ENCODE measurements at places on chromosomes 6 and 20. TPM values are rescaled to one million over a fixed set of nuclear protein-coding genes. Genes with fewer than 3 reads are reported as not detected.

GRCh38 chr20:45776931-45777330, 14.8 kb downstream of the WFDC3 start:
- peaks cover 5% of the 10 kb centered on the region for H3K27me3 ChIP-seq
- H3K36me3 ChIP-seq, result no peaks in the 10 kb centered on the region
- H3K4me1 ChIP-seq, result no peaks in the 10 kb centered on the region
- no peak for DNase-seq
- H3K27ac ChIP-seq, result no peak overlapping the region
- no peak overlapping the region for H3K4me3 ChIP-seq

The XKR7 gene
- not detected for polyA plus RNA-seq

The TRIM15 gene
- 2.9 TPM for polyA plus RNA-seq

The DPPA5 gene
- not detected for polyA plus RNA-seq

- no peak overlapping the region for H3K4me3 ChIP-seq
- DNase-seq, result no peak
- no peaks in the 10 kb centered on the region for H3K36me3 ChIP-seq
- H3K27ac ChIP-seq, result no peak overlapping the region
- H3K4me1 ChIP-seq, result peaks cover 4% of the 10 kb centered on the region
These were observed 32.6 kb downstream of the MYT1 start for GRCh38 chr20:64196847-64197306.

DNA sequence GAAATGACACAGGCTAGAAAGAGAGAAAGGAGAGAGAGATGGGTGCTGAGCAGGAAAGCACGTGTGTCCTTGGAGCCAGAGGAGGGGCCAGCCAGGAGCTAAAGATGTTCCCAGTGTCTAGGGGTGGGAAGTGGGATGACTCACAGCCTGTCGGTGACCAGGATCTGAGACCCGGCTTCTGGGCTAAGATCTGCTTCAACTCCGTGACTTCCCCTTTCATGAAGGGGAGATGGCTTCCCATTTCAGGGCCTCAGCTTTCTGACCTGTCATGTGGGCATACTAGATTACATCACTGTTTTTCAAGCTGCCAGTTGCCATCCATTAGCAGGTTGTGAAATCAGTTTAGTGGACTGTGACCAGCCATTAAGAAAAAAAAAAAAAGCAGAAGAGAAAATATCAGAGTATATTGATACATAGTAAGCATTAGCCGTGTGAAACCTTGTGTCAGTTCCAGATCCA, 5.4 kb downstream of the TGM3 start:
- H3K27ac ChIP-seq, result no peak overlapping the region
- no peak overlapping the region for H3K4me3 ChIP-seq
- no peaks in the 10 kb centered on the region for H3K36me3 ChIP-seq
- H3K4me1 ChIP-seq, result peaks cover 9% of the 10 kb centered on the region
- H3K27me3 ChIP-seq, result peaks cover 7% of the 10 kb centered on the region

DNA sequence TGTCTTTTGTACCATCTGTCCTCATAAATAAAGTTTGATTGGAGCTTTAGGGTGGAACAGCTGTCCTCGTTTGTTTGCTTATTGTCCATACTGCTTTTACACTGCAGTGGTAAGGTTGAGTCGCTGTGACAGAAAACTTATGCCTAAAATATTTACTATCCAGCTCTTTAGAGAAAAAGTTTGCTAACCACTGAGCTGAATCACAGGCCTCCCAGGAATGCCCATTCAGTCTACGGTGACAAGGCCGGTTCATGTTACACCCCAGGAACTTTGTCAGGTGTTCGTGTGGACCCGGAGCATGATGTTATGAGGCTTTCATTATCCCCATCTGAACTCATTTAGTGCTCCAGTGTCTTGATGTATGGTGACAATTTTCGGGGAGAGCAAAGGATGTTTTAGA, 401.1 kb downstream of the SAMD5 start:
- DNase-seq, result no peak
- no peak overlapping the region for H3K4me3 ChIP-seq
- no peaks in the 10 kb centered on the region for H3K4me1 ChIP-seq
- no peaks in the 10 kb centered on the region for H3K27me3 ChIP-seq
- no peaks in the 10 kb centered on the region for H3K36me3 ChIP-seq
- H3K27ac ChIP-seq, result no peak overlapping the region

The TMEM200A gene
- polyA plus RNA-seq, result not detected

- no peaks in the 10 kb centered on the region for H3K4me1 ChIP-seq
- no peak for DNase-seq
- H3K36me3 ChIP-seq, result no peaks in the 10 kb centered on the region
- H3K27ac ChIP-seq, result no peak overlapping the region
- H3K4me3 ChIP-seq, result no peak overlapping the region
- peaks cover 2% of the 10 kb centered on the region for H3K27me3 ChIP-seq
These were observed 128.1 kb downstream of the FYN start for GRCh38 chr6:111745186-111745585.

- H3K36me3 ChIP-seq, result peaks cover 8% of the 10 kb centered on the region
- DNase-seq, result no peak
- no peak overlapping the region for H3K4me3 ChIP-seq
- no peaks in the 10 kb centered on the region for H3K27me3 ChIP-seq
- H3K4me1 ChIP-seq, result peaks cover 3% of the 10 kb centered on the region
- H3K27ac ChIP-seq, result no peak overlapping the region
These were observed 8.5 kb downstream of the AP5S1 start for GRCh38 chr20:3828798-3829197.

The PPP1R16B gene
- 6.2 TPM for polyA plus RNA-seq

DNA sequence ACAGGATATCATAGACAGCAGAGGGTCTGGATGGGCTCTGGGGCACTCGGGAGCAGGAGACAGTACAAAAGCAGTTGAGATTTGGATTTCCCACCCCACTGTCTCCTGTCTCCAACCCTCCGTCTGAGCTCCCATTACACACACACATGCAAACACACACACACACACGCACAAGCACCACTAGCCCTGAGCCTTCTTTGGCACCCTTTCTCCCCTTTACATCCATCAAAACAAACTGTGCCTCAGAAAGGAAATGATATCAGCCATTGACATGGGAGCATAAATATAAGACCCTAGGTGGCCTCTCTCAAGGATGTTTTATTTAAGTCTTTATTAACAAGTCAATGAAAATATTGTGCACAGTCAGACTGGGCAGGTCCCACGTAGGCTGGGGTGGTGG, 17.5 kb downstream of the TTBK1 start:
- H3K36me3 ChIP-seq, result no peaks in the 10 kb centered on the region
- no peak overlapping the region for H3K27ac ChIP-seq
- H3K4me1 ChIP-seq, result peaks cover 22% of the 10 kb centered on the region
- peaks cover 18% of the 10 kb centered on the region for H3K27me3 ChIP-seq
- no peak for DNase-seq

The FKBP1C gene
- polyA plus RNA-seq, result 0.23 TPM

DNA sequence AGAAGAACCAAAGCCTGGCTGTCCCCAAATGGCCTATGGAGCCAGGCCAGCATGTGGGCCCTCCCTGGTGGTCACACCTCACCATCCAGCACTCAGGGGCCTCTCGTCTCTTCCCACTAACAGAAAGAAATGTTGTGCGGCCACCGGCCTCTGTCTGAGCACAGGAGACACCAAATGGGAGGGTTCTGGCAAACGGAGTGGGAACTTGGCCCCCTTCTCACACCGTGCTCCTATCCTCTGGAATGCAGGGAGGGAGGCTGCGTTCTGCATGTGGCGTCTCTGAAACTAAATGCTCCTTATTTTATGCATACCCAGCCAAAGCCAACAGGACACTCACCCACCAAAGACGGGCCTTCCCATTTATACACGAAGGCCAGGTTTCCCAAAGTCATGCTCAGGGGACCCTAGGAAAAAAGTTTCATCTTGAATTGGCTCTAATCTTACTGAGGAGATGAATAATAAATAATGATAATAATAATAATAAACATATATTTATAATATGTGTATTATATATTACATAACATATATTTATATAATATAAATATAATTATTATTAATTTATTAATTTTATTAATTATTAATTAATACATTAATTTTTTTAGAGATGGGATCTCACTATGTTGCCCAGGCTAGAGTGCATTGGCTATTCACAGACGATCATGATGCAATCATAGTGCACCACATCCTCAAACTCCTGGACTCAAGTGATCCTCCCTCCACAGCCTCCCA, 102.4 kb downstream of the FOXF2 start:
- H3K27me3 ChIP-seq, result peaks cover 33% of the 10 kb centered on the region
- H3K36me3 ChIP-seq, result no peaks in the 10 kb centered on the region
- H3K27ac ChIP-seq, result no peak overlapping the region
- no peaks in the 10 kb centered on the region for H3K4me1 ChIP-seq
- DNase-seq, result no peak
- no peak overlapping the region for H3K4me3 ChIP-seq

- no peaks in the 10 kb centered on the region for H3K4me1 ChIP-seq
- H3K4me3 ChIP-seq, result no peak overlapping the region
- no peak overlapping the region for H3K27ac ChIP-seq
- DNase-seq, result no peak
- H3K27me3 ChIP-seq, result no peaks in the 10 kb centered on the region
These were observed 57.0 kb upstream of the AIG1 start for GRCh38 chr6:143003676-143004075.

DNA sequence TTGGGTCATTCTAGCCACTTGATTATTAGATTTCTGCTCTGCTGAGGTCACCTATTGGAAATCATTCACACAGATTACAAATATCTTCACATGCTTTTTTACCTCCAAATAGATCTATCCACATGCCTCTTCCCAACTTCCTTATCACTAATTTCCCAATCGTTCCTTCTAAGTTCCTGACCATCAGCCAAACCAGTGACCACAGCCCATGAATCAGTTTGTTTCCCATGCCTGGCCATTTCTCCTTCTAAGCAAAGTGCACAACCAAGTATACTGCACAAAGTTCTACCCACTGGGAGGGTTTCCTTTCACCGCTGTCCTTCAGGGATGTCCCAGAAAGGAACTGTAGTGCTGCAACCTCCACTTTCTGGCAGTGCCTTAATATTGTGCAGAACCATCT, 140.5 kb upstream of the SYNDIG1 start:
- H3K36me3 ChIP-seq, result no peaks in the 10 kb centered on the region
- no peaks in the 10 kb centered on the region for H3K4me1 ChIP-seq
- no peak for DNase-seq
- no peak overlapping the region for H3K27ac ChIP-seq

GRCh38 chr6:24415753-24416152, 13.0 kb downstream of the MRS2 start:
- no peaks in the 10 kb centered on the region for H3K27me3 ChIP-seq
- no peak for DNase-seq
- H3K4me1 ChIP-seq, result no peaks in the 10 kb centered on the region
- H3K27ac ChIP-seq, result no peak overlapping the region
- H3K4me3 ChIP-seq, result no peak overlapping the region

The JAG1 gene
- polyA plus RNA-seq, result 0.12 TPM

GRCh38 chr6:152922706-152923105, 60.1 kb downstream of the FBXO5 start:
- H3K4me3 ChIP-seq, result no peak overlapping the region
- no peak overlapping the region for H3K27ac ChIP-seq
- no peaks in the 10 kb centered on the region for H3K4me1 ChIP-seq
- no peak for DNase-seq
- no peaks in the 10 kb centered on the region for H3K27me3 ChIP-seq

- peak; percentile 93 for DNase-seq
- peak within 1 kb of the TSS; percentile 78 for H3K27ac ChIP-seq
- no peaks in the 10 kb centered on the region for H3K27me3 ChIP-seq
- no peaks in the 10 kb centered on the region for H3K36me3 ChIP-seq
These were observed at the start of gene TPD52L1 for GRCh38 chr6:125153391-125154117. Gene TPD52L1 (plus strand): TSS chr6:125153773. CDS start chr6:125153952, 179 bp downstream.

DNA sequence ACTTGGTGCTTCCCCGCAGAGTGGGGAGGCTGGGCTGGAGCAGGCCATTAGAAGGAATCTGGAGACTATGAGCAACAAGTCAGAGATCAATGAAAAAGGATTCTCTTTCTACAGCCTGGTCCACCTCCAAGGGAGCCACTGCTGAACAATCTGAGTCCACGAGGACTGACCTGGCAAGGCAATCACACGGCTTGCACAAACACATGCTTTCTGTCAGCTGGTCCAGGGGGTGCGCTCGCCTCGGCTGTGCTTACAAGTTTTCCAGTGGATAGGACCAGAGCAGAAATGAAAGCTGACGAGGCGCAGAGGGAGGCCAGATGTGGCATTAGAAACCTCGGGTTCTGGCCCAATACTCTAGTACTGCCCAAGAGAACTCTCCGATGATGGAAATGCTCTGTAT, 18.1 kb downstream of the KCNK5 start:
- H3K27me3 ChIP-seq, result no peaks in the 10 kb centered on the region
- peaks cover 87% of the 10 kb centered on the region for H3K36me3 ChIP-seq
- no peak overlapping the region for H3K27ac ChIP-seq
- H3K4me1 ChIP-seq, result peaks cover 23% of the 10 kb centered on the region
- DNase-seq, result no peak
- no peak overlapping the region for H3K4me3 ChIP-seq

DNA sequence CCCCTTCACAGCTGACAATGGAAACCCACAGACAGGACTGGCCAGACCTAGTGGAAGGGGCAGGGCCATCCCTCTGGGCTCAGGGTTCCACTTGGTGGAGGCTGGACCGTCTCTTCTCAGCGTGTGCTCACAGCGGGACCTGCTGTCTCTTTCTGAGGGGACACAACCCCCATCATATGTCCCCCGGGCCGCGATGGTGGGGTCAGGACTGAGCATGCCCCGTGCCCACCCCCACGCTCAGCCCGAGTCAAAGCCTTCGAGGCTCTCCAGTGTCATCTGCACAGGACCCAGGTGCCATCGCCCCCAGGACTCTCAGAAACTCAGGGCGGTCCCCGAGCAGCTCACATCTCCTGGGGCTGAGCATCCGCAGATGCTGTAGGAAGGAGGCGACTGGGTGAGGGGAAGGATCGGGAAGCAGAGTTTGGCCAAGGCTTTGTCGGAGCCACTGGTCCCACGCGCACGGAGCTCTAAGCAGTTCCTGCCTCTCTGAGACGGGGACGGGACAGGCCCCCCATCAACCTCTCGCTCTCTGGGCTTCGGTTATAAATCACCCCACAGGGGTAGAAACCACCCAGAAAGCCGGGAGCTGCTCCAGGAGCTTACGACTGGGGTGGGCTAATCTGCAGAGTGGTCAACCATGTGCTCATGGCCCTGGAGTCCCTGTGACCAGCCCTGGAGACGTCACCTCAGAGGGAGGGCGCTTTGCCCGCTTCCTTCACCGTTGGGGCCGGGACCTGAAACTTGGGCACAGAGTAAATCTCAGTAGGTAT, 183.4 kb upstream of the SULF2 start:
- H3K4me1 ChIP-seq, result no peaks in the 10 kb centered on the region
- H3K27ac ChIP-seq, result no peak overlapping the region
- DNase-seq, result no peak
- no peaks in the 10 kb centered on the region for H3K36me3 ChIP-seq
- no peaks in the 10 kb centered on the region for H3K27me3 ChIP-seq
- no peak overlapping the region for H3K4me3 ChIP-seq

GRCh38 chr6:26121141-26122004, 34.1 kb downstream of the HFE start:
- no peaks in the 10 kb centered on the region for H3K27me3 ChIP-seq
- H3K4me1 ChIP-seq, result peaks cover 8% of the 10 kb centered on the region
- H3K36me3 ChIP-seq, result peaks cover 37% of the 10 kb centered on the region
- H3K27ac ChIP-seq, result peak overlapping the region; percentile 95
- no peak for DNase-seq

All from K562 (cell line).